NCI-H524 treated with DMSO at 0.1 percent for 48 hours (cell line): ENCODE measurements at places on chromosomes 4 and X.

DNA sequence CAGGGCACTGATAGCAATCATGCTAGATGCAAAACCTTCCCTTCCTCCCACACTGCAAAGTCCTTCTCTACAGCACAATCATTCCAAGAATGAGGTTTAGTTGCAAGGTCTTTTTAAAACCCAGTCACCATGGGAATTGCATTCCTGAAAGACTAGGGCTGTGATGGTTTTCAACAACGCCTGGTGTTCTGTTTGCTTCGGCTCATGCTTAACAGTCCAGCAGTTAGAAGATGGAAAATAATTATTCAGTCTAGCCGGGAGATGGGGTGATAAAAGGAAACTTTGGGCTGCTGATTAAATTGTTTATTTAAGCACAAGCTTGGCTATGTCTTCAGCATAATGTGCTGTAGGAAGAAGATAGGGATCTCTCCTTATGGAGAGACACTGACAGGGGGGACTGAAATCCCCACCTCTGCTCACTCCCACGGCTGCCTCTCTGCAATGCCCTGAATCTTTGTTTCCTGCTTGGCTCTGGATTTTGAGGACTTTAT lies 211.4 kb downstream of the MID1IP1 start:
- DNase-seq, result no peak

DNA sequence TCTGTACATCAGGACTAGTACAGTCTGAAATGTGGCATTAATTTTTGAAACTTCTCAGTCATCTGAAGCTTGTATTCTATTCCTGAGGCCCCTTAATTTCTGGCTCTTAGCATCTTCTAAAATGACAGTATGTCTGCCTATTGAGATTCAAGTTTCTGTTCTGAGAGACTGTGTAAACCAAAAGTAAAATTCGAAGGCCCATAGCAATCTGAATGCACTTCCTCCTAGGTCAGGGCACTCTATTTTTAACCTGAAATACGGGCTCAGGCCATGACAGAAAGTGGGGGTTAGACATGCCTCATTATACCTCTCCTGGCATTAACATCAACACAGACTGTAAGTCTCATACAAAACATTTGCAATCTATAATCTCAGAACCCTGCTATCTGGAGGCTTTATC lies 584.4 kb downstream of the KLHL4 start:
- DNase-seq, result no peak

DNA sequence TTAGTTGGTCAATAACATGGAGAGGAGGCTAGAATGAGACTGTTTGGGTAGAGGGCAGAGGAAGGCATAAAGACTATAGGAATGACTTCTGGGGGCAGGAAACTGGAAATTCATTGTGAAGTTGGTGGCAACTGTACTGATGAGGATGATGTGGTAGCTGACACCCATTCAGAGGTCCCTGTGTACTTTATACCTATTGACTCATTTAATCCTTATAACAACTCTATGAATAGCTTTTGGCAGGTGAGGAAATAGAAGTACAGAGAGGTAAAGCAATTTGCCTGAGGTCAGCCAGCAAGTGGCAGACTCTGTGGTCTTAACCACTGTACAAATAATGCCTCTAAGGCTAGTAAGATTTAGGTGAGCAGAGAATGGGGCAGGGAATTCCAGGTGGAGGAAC lies 100.1 kb downstream of the GATB start:
- no peak for DNase-seq

GRCh38 chr4:186161138-186161537 lies 30.2 kb upstream of the CYP4V2 start:
- no peak for DNase-seq

- no peak for DNase-seq
These were observed 66.0 kb downstream of the PGRMC2 start for GRCh38 chr4:128221586-128221985.

GRCh38 chr4:168541266-168541953 lies 44.6 kb downstream of the PALLD start:
- DNase-seq, result no peak

DNA sequence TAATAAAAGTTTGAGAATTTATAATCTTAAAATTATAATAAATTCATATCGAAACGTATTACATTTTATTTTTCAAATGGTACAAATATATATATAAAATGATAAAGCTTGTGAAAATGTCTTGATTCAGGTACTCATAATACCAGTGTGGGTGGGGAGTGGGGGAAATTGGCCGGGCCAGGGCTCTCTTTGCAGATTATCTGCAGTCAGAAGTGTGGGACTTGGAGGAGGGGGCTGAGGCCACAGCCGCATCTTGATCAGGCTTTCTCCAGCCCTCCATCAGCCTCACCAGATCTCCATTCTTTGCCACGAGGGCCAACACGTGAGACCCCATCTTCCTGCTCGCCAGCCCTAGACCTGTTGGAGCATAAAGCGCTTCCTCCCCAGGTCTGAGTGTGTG lies 86.7 kb downstream of the STIM2 start:
- no peak for DNase-seq

- no peak for DNase-seq
These were observed 1.5 kb upstream of the PARM1 start for GRCh38 chr4:74931376-74931775.

GRCh38 chrX:1679238-1679637 lies 64.4 kb downstream of the ASMT start:
- no peak for DNase-seq

DNA sequence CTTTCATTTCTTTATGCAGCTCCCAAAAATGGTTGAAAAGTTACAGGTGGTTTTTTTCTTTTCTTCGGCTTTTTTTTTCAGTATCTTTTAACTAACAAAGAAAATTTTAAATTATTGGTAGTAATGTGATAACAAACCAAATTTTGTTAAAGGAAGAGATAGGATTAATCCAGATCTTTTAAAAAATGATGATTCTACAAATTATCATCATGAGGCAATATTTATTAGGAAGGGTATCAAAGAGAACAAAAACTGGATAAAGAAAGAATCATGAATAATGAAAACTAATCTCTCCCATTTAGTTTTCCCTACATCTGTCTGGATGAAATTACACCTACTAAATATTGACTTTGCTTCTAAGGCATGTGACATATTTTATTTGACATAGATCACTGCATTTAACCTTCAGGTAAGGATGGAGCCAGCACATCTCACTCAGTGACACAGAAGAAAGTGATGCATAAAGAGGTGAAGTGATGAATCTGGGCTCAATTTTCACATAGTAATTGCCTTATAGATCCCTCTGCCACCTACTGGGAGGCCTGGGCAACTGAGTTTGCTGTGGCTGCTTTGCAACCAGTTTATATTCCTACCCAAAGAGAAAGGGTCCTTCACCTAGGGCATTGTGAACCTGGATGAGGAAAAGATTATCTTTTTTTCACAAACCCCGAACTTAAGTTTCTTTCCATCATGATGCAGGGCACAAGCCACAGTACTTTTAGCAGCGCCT lies 155.6 kb downstream of the HNRNPD start:
- DNase-seq, result no peak

- DNase-seq, result no peak
These were observed 24.0 kb downstream of the LRP2BP start for GRCh38 chr4:185371702-185372101.

GRCh38 chr4:99612704-99613103 lies 38.1 kb downstream of the MTTP start:
- DNase-seq, result no peak

DNA sequence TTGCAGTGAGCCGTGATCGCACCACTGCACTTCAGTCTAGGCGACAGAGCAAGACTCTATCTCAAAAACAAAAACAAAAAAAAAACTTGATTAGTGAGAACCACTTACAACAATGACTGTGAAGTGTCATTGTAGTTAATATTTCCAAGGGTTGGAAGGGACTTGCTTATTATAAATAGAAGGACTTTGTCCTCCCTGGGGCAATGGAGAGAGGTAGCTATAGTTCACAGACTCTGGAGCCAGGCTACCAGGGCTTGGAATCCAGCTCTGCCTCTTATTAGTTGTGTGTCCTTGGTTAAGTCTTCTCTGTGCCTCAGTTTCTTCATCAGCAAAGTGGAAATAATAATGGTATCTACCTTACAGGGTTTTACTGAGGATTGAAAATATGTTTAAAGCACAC lies 51.6 kb downstream of the TMEM150C start:
- DNase-seq, result no peak

- DNase-seq, result no peak
These were observed 31.6 kb downstream of the CD40LG start for GRCh38 chrX:136679531-136679930.

DNA sequence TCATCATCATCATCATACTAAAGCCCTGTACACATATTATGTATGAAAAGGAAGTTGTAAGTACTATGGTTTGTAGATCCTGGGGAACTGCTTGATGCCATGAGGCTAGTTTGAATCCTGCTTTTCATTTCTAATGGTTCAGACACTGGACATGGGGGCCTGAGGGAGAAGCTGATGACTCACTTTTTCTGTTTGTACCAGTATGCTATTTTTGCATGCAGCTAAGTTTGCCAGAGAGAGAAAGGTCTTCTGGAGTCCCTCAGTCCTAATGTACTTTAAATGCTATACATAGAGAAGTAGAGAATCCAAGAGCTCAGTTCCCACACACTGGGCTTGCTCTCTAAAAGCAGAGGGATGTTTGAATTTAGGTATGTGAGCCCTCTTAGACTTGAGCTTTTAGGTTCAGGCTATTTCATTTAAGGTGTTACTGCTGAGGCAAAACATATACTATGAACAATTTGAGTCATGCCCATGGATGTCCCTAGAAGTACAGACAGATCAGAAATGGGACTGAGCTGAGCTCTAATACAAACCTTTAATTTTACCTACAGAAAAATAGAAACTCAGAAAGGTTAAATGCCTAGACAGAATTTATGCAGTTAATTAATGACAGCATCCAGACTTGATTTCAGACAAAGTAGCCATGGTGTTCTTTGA lies 17.6 kb upstream of the HS3ST1 start:
- no peak for DNase-seq

DNA sequence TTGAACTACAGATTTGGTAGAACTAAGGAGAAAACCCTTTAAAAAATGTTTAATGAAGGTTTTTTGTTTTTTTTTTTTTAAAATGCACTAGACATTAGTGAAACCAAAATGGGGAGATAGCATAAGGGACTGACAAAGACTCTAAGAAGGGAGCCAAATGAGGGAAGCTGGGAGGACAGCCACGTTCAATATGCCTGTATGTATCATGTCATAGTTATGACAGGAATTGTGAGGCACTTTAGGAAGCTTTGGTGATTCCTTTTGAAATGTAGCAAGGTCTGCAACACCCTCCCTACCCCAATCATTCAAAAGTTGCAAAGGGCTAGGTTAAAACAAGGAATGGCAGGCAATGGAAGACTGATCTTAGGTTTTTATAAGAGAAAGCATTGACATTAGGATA lies 526.0 kb downstream of the TLL1 start:
- DNase-seq, result no peak

GRCh38 chr4:167745024-167745687 lies 347.2 kb upstream of the ANXA10 start:
- no peak for DNase-seq

- no peak for DNase-seq
These were observed 1085.3 kb upstream of the PCDH10 start for GRCh38 chr4:132063829-132064228.

DNA sequence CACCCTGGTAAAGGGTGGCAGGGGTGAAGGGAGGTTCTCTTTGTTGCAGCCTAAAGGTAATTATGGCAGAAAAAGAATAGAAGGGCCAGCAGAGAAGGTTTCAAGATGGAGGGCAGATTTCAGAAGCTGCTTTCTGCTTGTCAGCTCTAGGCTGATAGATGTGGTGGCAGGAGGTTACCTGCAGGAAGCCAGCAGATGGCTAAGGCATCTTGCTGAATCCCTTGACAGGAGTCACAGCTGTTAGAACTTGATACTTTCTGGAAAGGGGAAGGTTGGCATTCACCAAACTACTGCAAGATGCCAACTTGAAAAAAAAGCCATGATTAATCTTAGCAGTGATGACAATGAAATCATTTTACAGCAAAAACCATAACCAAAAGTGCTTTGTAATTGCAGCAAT lies 69.5 kb upstream of the CBLL2 start:
- peak; percentile 67 for DNase-seq

DNA sequence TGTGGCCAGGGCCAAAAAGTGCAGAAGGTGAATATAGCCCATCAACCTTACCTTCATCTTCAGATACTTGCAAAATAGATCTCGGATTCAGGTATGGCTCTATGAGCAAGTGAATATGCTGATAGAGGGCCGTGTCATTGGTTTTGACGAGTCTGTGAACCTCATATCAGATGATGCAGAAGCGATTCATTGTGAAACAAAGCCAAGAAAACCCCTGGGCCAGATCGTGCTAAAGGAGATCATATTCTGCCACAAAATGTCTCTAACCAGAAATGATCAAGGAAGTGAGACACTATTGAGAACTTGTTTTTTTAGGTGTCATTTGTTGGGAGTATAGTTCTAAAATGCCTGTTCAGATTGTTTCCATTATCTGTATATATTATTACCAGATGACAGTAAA lies 48.3 kb downstream of the PDK3 start:
- DNase-seq, result no peak

DNA sequence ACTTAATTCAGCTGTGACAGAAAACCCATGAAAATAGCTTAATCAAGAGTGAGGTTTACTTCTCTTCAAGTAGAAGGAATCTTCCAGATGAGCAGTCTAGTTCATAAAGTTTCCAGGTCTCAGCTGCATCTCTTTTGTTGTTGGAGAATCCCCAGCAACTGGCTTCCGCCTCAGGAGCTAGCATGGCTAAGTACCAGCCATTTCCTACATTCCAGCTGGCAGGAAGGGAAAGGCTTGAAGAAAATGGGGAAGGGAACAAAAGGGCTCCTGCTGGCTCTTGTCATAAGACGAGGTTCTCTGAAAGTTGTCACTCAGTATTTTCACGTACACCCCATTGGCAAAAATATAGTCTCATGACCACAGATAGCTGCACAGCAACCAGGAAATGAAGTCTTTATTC lies 27.3 kb upstream of the TRIM2 start:
- DNase-seq, result no peak

DNA sequence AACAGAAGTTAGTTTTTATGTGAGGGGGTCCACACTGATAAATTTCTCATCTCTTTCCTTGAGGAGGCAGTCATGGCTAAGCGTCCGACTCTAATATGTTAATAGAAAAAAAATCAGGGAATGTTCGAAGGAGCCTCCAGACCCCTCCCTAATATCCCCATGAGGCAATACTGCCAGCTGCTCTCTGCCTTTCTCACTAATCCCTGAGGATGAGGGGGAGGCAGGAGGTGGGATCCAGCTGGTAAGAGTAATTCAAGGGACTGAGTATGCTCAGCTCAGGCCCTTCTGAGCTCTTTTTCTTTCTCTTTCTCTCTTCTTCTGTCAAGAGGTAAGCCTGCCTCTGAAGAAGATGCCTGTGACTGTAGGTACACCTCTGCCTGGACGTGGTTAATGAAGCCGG lies 51.7 kb downstream of the PIR start:
- DNase-seq, result peak; percentile 91
